ENCODE measurements at places on chromosomes 6 and 20. TPM values are rescaled to one million over a fixed set of nuclear protein-coding genes. Genes with fewer than 3 reads are reported as not detected.

SLC22A23 gene
- 12.5 TPM for total RNA-seq

DNA sequence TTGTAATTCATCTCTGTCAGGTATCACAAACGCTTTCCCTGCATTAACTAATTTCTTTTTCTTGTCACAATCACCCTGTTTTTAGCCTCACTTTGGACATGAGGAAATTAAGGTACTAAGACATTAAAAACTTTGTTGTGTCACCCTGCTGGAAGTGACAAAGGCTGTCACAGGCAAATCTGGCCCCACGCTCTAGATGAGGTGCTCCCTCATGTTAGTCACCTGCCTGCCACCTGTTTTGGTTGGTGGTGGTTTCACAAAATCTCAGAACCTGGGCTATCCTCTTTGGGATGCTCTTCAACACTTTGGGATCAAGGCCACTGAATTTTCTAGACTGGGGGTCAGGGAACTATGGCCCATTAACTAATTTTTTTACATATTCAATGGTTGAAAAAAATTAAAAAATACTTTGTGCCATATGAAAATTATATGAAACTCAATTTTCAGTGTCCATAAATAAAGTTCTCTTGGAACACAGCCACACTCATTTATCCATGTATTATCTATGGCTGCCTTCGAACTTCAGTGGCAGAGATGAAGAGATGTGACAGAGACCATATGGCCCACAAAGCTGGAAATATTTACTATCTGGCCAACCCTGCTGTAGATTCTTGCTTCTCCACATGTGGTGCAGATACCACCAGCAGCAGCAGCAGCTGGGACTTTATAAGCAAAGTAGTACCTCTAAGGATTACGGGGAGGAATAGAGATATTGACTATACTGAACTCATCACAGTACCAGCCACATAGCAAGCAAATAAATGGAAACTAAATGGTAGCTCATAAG is 16.1 kb upstream of the TNFAIP3 start:
- H3K4me1 ChIP-seq: no peaks in the 10 kb centered on the region
- no peak overlapping the region for H3K4me3 ChIP-seq
- no peaks in the 10 kb centered on the region for H3K27me3 ChIP-seq
- no peak for DNase-seq
- no peak overlapping the region for H3K27ac ChIP-seq

- no peaks in the 10 kb centered on the region for H3K36me3 ChIP-seq
- H3K4me3 ChIP-seq: no peak overlapping the region
- peaks cover 12% of the 10 kb centered on the region for H3K4me1 ChIP-seq
- no peak for DNase-seq
- H3K27ac ChIP-seq: no peak overlapping the region
Observed at GRCh38 chr20:44695674-44696300, 19.4 kb upstream of the CCN5 start.

- no peak overlapping the region for H3K27ac ChIP-seq
- no peak for DNase-seq
- H3K36me3 ChIP-seq: peaks cover 30% of the 10 kb centered on the region
- no peaks in the 10 kb centered on the region for H3K4me1 ChIP-seq
- H3K27me3 ChIP-seq: peaks cover 2% of the 10 kb centered on the region
Observed at GRCh38 chr20:29876911-29877285, 1380.6 kb upstream of the DEFB115 start.

Data from neural crest cell (in vitro differentiated cells).